ENCODE measurements at places on chromosomes 2 and 18.

DNA sequence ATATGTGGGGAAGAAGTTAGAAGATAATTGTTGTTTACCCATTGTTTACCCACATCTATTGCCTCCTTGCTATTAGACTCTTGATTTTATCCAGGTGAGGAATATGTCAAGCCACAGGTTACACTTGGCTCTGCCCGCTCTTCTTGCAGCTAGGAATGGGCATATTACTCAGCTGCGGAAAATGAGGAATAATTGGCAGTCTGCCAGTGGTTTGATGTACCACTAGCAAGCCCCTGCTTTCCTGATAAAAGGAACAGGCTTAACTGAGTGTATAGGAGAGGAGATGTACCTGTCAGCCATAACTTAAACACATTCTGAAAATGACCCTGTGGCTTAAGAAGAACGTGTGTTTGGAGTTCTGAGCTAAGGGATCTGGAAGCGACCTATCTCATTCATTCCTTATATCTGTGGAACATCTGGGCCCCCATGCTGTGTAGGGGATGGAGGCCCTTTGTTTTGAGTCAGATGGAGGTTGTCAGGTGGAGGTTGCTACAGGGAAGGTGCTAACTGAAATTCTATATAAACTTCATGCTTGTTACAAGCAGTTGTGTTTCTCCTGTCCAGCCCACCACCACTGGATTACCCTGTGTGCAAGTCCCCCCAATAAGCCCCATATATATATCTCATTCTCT is 4.6 kb upstream of the FMNL2 start:
- no peak for DNase-seq

DNA sequence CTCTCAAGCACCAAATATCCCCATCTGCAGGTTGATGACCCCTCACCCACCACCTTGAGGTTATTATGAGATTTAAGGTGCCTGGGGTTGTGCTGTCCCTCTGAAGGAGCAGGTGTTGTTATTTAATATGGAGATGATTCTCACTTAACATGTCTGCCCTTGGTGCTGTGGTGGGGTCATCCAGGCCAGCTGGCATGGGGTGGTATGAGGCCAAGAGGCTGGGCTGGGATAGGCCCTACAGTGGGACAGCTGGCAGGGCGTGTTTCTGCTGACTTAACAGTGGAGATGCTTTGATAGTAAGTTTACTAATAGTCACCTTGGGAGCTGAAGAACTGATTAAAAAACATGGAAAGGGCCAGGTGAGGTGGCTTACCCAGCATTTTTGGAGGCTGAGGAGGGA is 22.4 kb downstream of the SERPINB12 start:
- DNase-seq: no peak

DNA sequence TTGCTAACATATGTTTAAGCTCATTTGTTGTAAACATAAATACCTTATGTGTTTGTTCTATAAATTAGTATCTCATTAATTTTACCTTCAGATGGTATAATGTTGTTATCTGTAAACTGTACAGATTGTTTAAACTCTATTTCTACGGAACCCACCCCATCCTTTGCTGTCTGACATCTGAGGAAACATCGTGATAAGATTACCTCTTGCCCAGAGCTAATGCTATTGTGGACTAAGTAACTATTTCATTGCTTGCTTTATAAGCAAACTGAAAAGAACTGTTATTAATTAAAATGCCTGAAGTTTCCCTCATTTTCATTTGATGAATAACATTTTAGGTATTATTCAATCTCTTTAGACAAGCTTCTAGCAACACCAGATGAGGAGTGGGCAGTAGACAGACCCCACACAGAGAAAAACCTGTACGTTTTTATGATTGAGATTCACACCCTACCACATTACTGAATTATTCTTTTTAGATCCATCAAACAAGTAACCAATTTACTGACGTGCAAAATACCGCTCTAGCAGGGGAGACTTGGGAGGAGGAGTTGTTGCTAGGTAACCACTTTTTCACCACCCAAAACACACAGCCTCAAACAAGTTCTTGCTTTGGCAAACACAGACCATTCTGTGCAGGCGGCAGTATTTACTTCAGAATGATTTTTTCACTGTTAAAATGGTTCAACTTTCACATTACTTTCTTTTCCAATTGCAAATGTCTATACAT is 1.9 kb upstream of the SYT4 start:
- DNase-seq: no peak

DNA sequence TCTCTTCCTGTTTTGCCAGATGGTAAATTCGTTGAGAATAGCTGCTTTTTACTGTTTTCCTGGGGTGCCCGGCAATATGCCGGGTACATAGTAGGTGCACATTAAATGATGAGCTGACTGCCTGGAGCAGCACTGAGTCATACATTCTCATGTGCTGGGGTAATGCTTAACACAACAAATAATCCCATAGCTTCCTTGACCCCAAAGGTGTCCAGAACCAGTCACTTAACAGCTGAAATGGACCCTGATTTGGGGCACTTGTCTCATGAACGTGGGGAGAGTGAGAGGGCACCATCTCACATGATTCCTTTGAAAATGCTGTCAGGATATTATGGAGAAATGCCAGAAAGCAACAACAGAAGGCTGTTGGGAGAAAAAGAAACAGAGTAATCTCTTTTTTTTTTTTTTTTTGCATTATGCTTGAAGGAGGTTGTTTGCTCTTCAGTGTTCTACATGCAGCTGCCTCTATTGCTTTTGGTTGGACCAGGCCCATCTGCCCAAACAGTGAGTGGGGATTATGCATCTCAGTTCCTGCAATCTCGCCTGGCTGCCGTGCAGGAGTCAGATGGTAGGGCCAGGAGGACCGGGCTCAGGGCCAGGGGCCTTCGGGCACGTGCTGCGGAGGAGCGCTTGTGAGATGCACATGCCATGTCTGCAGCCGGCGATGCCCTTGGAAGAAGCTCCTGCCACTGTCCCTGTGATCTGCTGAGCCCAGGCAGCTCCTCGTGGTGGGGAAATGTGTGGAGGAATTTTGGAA is 162.1 kb downstream of the SH3RF3 start:
- no peak for DNase-seq

GRCh38 chr18:26928670-26929313 is 63.3 kb upstream of the AQP4 start:
- DNase-seq: peak; percentile 19

GRCh38 chr2:119231975-119232665 is 8.5 kb downstream of the STEAP3 start:
- DNase-seq: no peak

DNA sequence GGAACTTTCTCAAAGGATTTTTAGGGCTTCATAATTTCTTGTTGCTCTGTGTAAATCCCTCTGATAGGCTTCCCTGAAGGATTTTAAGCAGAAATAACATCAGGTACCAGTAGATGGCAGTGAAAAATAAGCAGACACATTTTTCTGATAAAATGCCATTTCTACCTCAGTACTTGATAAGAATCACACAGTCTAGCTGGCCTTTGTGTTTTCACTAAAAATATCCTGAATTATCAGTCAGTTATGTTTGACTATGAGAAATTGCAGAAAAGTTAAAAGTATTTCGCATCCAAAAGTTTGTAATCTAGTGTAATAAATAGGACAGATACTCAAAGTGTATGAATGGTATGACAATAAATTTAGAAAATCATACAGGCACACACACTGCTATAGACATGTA is 68.7 kb downstream of the DNAJC10 start:
- no peak for DNase-seq

- DNase-seq: peak; percentile 95
Observed at GRCh38 chr2:96260387-96261260, 5.2 kb downstream of the TMEM127 start.

Data from body of pancreas (tissue), 4 donors.